ENCODE measurements at places on chromosomes 7 and 10.

DNA sequence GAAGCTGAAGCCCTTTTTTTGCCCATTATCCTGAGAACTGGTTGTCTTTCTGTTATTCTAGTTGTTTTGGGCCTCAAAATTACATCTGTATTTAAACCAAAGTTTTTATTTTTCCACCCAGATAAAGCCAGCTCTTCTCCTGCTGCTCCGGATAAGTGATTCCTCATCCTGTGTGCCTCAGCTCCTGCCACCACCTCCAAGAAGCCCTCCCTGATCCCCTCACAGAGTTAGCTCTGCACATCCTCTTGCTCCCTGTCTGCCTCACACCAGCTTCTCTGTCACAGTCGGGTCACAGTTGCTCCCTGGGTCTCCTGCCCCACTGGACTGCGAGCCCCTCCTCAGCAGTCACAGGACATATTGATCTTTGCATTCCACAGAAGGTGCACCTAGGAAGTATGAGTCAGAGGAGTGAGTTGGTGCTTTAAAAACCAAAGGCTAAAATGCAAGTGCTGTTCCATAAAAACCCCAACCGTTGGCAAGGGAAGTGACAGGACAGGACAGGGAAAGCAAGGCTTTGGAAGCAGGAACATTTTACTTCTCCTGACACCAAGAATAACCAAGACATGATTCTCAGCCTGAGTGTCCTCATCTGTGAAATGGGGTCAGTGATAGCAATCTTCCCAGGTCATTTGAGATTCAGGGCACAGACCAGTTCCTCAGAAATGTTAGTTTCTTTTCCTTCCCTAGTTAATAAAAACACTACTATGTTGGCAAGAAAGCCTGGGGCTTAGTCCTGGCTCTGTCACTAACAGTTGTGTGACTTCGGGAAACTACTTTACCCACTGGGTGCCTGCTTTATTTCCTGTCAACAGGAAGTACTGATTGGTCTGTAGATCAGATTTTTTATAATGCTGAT lies 36.5 kb upstream of the EEPD1 start:
- DNase-seq, result no peak

- peak; percentile 12 for DNase-seq
Observed at GRCh38 chr10:79608505-79609375, 2.0 kb upstream of the SFTPA1 start.

DNA sequence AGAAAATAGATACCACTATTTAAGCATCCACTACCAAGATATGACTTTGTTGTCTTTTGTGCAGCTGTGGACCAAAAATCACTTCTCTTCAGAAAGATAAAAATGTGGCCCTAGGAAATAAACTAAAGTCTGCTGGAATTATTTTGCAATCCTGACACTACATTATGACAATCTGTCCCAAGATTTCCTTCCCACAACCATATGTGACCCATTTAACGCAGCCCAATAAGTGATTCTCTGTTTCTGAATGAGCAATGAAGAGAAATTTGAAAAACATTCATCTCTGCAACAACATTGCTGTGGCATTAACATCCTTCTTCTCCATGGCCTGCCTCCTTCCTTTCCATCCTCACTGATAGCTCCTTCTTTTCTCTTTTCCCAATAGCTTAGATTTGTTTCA lies 212.0 kb downstream of the TSPAN12 start:
- DNase-seq, result no peak

DNA sequence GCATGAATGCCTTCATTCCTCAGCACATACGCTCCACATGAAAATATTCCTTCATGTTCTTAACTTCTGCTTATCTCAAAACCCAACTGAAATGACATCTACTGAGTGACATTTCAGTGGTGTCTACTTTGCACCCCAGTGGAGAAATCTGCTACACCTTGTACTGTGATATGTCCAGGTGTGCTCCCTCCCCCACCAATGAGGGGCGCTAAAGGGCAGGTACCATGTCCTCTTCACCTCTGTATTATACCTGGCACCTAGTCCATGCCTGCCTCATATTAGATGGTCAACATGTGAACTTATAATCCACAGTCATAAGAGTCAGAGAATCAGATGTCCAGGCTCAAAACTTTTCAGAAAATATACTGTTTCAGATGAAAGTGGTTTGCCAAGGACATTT lies 2.1 kb downstream of the PAXIP1 start:
- DNase-seq, result no peak

GRCh38 chr7:38438970-38439369 lies 165.5 kb upstream of the TARP start:
- DNase-seq, result no peak

DNA sequence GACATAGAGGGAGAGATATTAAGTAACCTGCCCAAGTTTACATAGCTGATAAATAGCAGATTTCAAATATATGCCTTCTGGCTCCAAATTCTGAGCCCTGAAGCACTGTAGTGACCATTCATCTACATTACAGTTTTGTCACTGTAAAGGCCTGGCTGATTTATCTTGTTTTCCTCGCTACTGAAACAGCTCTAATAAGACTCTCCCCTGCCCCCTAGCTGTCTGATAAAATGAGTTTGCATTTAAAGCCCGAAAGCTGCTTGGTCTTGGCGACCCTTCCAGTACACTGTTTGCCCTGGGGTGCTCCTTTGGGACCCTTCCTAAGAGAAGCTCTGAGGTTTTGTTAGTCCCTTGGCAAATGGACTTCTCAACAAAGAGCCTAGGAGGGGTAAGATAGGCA lies 59.7 kb upstream of the RAB11FIP2 start:
- no peak for DNase-seq

DNA sequence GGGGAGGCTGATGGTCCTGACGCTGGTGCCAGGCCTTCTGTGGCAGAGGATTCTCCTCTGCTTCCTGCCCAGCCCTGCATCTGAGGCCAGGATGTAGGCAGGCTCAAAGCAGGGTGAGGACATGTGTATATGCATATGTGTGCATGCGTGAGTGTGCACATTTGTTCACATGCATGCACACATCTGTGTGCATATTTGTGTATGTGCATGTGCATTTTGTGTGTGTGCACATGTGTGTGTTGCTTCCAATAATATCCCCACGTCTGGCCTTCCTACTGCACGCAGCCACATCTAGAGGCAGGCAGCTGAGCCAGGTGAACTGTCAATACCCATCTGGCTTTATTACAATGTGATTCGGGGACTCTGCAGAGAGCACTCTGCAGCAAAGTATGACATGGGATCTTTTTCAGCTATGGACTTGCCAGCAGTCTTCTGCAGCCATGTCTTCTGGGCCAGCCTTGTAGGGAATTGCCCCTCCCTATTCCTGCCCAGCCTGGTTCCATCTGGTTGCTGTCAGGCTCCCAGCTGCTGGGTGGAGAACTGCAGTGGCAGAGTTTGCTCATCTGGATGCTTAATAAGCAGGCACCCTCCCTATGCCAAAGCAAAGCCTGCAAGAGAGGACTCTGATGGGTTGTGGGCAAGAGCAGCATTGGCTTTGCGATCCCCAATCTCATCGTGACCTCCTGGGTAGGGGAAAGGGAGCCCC lies 140.7 kb downstream of the PFKFB3 start:
- no peak for DNase-seq

DNA sequence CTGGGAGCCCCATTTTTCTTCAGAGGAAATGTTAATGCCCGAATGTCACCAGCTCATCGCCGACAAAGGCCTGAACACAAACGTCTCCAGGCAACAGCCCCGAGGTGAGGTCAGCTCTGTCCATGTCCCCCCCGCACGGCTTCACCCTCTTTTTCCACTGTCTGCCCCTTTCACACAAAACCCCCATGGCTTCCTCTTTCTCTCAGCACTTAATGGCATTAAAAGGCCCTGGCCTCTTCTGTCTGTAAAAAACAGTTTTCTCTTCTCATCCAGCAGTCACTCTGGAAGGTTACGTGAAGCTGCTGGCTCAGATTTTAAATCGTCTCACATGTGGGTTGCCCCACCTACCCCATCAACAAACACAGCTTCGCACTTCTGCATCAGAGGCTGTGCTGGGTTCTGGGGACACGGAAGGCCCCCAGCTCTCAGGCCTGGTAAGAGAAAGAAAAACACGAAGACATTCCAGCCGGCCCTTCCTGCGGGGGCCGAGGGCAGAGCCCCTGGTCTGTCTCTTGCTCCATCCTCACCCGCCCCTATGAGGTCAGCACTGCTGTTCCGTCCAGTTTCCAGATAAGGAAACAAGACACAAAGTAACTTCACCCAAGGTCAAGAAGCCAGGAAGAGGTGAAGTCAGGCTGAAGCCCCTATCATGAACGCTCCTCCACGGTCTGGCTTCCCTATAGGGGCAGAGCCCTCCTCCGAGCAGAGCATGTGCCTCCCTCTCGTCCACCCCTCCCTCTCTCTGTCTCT lies 91.1 kb upstream of the PDGFA start:
- DNase-seq, result peak; percentile 81

- no peak for DNase-seq
Observed at GRCh38 chr7:141272417-141272816, 198.6 kb downstream of the TMEM178B start.

GRCh38 chr7:33109005-33109757 lies at the start of gene RP9:
RP9 (minus strand) TSS chr7:33109404; CDS start chr7:33109372, 32 bp downstream.
- DNase-seq, result peak; percentile 18
